ENCODE measurements at places on chromosomes 7 and 10.

DNA sequence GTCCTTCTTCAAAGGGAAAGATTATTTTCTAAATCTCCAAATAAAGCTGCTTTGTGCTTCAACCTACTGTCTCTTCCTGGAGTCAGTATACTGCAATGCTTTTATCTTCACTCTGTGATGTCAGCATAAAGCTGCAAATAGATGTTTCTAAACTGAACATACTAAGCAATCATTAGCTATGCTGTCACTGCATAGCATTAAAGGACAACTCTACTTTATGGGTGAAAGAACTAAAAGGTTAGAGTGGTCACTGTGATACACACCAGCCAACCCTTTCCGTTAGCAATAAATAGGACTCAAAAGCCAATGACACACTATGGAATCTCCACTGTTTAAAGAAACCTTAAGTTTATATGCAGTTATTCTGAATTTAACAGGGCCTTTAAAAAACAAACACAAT, 1.8 kb downstream of the CCDC186 start:
- no peak for DNase-seq

GRCh38 chr7:32564542-32564941, 69.3 kb downstream of the AVL9 start:
- DNase-seq, result no peak

- DNase-seq, result no peak
Observed at GRCh38 chr7:135509589-135509838, 388 bp downstream of the CNOT4 start.

DNA sequence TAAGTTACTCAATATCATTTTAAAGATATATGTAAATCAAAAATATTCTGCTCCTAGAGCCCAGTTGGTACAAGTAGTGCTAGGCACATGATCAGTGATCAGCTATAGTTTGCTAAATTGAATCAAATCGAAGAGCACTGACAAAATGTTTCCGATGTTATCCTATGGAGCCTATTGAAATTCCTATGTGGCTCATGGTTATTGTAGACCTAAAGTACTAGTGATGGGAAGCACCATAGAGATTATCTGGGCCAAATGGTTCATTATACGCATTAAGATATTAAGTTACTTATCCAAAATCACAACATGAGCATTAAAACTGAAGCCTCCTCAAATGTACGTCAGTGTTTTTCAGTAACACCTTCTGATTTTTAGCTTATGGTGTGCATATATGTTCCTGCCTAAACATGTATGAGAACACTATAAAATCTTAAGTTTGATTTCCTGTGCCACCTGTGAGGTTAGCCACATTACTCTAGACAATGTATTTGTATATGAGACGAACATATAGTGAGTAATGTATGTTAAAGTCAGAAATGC, 103.2 kb downstream of the IQUB start:
- DNase-seq, result no peak

- no peak for DNase-seq
Observed at GRCh38 chr7:117458977-117459583, 20.7 kb upstream of the CFTR start.

DNA sequence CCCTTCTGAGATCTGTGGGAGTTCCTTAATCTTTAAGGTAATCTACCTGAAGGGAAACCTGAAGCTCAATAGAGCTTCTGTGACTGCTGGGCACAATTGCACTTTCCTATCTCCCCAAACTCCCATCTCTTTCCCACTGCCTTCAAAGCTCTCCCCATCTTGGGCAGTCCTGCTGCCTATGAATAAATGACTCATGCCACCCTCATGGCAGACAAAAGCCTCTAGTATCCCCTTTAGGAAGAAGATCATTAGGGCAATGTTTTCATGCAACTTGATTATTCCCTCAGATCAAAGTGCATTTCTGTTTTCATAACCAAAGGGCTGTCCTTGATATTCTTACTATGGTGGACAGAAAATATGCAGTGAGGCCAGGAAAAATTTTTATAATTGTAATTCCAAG, 704.9 kb upstream of the LRRN3 start:
- DNase-seq, result no peak

- no peak for DNase-seq
Observed at GRCh38 chr7:139131-139530, 53.2 kb upstream of the FAM20C start.

DNA sequence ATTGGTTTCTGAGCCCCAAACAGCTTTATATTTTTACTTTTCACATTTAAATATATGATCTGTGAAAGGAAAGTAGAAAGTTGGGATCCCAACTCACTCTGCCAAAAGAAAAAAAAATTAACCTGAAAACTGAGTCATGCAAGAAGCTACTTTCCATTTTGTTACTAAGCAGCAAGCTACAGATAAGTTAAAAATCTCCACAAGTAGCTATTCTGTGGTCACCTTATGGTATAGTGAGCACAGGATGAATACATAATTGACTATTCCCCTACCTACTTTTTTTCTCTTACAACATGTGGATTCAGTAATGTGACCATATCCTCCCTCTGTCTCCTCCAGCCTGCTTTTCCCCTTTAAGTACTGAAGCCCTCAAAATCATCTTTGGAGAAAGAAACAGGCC, 30.3 kb upstream of the CREB3L2 start:
- no peak for DNase-seq

All from T1000 (cell line).